ENCODE measurements at places on chromosomes 1 and 21. TPM values are rescaled to one million over a fixed set of nuclear protein-coding genes. Genes with fewer than 3 reads are reported as not detected.

DNA sequence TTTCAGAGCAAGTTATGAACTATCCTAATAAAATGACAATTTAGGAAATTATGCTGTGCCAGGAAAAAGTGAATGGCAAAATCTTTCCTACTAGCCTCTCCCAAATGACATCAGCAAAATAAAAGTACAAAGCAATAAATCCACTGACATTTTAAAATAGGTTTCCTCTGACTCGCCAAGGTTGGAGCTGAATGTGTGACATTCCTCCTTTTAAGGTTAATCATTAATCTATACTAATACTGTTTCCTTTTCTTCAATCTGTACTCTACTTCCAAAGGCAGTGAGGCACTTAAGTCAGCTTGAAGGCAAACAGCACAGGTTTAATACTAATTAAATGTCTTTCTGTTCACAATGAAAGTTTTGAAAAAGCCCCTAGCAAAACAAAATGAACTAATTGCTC is 15.7 kb downstream of the RNF19B start:
- no peak for DNase-seq

The HES2 gene
- total RNA-seq: 0.25 TPM

DNA sequence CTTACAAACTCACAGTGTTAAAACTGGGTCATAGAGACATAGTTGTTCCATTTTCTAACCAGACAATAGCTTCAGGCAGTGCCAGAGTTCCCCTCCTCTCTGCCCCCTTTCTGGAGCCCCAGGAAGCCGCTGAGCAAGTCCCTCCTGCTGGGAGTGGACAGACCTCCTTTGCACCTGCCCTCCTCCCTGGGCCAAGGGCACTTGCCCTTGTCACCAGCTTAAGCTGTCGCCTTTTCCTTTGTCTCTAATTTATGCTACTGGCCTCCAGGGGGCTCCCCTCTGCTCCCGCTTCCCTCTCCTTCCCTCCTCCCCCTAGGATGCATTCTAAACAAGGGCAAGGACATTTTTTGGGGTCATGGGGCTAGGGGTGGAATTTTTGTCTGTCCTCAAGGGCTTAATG is 182.4 kb downstream of the MIS18A start:
- DNase-seq: no peak

- peak; percentile 43 for DNase-seq
Measured at GRCh38 chr1:20615946-20616846, 17.1 kb upstream of the PINK1 start.

The ERICH3 gene
- total RNA-seq: not detected

DNA sequence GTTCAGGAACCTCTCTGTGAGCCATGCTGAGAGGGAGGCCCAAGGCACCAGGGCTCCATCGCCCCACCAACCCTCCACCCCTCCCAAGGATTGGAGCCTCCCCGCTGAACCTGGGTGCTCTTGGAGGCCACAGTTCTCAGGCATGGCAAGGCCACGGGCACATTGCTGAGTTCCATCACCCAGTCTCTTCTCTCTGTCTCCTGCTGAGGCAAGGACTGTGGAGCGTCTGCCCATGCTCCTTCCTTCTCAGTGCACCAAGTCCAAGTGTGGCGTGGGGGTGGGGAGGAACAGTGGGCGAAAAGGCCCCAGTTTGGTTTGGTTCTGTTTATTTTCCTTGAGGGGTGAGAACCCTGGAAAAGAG is 2.8 kb upstream of the KNCN start:
- DNase-seq: no peak

DNA sequence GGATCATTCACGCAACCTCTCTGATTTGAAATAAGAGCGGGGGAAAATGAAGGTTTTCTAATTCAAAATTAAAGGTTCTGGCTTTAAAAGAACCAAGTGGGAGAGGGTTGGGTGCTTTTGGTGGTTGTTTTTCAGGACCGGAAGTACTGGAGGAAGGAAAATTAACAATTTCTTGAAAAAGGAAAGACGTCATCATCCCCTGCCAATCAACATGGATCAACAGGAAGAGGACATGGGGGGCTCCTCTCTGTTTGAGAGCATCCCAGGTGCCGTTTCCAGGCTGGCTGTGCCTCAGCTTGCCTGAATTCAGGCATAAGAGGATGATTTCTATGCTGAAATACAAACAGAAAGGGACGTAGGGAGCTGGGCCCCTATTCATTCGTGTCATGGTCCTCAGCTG is 21.6 kb upstream of the NID1 start:
- no peak for DNase-seq

DNA sequence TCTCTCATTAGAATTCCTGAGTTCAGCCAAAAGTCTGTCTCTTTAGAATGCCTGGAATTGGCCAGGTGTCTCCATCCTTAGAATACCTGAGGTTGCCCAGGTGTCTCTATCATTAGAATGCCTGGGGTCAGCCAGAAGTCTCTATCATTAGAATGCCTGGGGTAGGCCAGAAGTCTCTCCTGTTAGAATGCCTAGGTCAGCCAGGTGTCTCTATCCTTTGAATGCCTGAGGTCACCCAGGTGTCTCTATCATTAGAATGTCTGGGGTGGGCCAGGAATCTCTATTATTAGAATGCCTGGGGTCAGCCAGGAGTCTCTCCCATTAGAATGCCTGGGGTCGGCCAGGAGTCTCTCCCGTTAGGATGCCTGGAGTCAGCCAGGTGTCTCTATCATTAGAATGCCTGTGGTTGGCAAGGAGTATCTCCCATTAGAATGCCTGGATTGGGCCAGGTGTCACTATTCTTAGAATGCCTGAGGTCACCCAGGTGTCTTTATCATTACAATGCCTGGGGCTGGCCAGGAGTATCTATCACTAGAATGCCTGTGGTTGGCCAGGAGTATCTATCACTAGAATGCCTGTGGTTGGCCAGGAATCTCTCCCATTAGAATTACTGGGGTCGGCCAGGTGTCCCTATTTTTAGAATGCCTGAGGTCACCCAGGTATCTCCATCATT is 43.0 kb downstream of the RNF187 start:
- no peak for DNase-seq

DNA sequence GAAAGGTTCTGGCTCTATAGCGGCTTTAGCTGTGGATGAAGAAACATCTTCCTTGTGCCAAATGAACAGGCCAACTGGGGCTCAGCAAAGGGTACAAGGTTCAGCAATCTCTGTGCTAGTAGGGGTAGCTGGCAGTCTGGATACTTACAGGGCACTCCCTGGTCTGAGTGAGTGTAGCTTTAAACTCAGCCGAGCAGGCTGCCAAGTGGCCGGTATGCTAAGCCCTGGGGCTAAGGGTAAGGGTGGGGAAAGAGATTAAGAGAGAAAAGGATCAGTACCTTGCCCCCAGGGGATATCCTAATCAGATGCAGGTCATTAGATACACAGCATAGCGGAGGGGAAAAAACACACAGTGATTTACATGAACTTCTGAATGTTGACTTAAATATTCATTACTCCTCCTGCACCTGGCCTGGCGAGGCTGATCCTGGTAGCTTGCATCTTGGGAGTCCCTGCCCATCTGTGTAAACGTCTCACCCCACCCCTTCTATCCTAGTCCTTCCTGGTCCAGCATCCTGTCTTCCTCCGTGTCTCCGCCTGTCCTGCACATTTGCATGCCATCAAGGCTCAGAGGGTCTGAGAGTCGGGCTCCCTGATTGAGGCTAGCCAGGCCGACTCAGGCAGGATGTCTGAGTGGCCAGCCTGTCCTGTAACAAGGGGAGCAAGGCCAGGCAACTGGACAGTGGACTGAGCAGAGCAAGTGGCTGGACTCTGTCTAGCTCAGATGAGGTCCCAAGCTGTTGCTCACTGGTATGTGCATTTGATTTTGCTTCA is 39.5 kb upstream of the CNTN2 start:
- no peak for DNase-seq

The GBP4 gene
- 10.6 TPM for total RNA-seq

DNA sequence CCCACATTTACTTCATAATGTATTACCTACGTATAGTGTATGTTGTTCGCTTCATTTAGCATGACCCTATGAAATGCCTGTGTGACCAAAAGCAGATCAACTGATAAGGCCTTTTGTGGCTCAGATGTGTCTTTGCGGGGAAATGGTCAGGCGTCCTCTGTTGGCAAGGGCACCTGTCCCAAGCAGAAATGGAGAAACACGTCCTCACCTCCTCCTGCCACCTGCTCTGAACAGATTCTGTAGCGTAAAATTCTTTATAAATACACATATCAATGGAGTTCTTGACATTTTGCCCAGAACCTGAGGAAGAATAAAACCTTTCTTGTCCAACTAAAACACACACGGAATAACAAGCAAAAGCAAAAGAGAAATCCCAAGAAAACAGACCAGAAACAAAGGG is 417.9 kb downstream of the KIF26B start:
- DNase-seq: no peak

- DNase-seq: no peak
Measured at GRCh38 chr1:147665521-147665920, 4.8 kb downstream of the ACP6 start.

The TMEM52 gene
- 0.76 TPM for total RNA-seq

DNA sequence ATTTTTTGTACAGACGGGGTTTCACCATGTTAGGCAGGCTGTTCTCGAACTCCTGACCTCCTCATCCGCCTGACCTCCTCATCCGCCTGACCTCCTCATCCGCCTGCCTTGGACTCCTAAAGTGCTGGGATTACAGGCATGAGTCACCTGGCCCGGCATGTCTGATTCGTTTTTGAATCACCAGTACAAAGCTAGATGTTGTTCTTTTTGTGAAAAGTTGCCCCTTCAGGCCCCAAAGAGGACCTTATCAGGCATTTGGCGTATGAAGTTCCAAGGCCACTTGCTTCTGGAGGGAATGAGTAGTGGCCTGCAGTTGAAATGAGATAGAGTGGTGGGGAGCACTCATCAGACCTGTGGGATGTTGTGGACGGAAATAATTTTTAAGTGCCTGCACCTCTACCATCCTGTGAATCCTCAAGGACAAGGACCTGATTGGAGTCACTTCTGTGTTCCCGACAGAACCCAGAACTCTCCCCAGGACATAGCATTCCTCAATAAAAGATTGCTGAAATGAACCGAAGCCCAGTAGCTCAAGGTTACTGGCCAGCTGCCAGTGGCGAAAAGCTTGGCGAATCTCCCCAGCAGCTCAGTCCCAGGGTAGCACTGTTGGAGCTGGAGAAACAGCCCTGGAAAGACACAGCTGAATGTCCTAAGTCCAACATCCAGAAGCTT is 50.1 kb downstream of the NDUFS5 start:
- peak; percentile 54 for DNase-seq

DNA sequence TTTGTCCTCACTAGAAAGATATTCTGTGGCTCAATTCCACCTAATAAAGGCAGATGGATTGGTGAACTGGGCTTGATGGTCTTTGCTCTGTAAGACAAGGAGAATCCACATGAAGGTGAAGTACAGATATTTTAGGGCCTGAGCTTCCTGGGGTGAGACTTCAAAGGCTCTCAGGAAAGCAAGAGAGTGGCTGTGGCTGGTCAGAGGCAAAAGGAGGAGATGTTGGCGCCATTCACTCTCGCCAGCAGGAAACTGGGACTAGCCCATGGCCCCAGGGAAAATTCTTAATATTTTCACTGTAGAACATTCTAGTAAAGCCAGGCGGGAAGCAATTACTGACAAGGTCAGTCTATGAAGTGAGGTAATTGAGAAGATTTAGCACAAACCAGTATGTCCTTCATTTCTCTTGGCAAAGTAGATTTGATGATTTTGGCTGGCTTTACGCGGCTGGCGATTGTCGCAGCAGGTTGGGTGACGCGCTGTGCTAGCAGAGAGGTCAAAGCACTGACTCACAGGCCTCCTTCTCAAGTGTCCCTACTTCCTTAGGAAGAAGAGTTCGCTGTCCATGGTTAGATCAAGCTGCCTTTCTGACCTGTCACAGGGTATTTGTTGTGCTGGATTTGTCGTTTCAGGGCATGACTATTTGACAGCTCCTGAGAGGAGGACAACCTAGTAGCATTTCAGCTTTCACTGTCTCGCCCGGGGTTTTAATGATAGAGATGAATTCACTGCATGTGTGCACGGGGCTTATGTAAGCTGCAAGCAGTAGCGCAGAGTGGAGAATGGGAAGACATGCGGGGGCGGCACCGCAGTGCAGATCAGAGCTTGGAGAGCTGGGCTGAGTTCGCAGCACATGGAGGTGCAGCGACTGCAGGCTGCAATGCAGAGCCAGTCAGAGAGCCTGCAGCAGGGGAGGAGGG is 32.7 kb downstream of the XCL1 start:
- peak; percentile 27 for DNase-seq

The TPTE gene
- not detected for total RNA-seq

Measured in heart right ventricle (tissue), 16 donors.